ENCODE measurements at places on chromosomes 12 and 14.
A peak's percentile ranks its signal among the peaks of the same experiment; 100 is the strongest.

DNA sequence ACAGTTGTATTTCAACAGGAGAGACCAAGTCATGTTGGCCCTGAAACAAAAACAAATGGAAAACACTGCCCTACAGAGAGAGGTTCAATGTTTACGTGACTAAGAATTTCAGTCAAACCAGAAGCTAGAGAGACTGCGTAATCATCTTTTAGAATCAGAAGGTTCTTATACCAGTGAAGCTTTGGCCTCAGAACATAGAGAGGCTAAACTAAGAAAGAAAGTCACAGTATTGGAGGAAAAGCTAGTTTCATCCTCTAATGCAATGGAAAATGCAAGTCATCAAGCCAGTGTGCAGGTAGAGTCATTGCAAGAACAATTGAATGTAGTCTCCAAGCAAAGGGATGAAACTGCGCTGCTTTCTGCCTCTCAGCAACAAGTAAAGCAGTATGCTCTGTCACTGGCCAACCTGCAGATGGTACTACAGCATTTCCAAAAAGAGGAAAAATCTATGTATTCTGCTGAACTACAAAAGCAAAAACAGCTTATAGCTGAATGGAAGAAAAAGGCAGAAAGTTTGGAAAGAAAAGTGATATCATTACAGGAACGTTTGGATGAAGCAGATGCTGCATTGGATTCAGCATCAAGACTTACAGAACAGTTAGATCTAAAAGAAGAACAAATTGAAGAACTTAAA is 32.5 kb upstream of the NUAK1 start:
- peak; percentile 33 for DNase-seq

- no peak for DNase-seq
Observed at GRCh38 chr14:96511146-96511545, 9.0 kb downstream of the PAPOLA start.

GRCh38 chr12:68410018-68410660 is 78.0 kb upstream of the MDM1 start:
- no peak for DNase-seq

GRCh38 chr14:102532204-102532658 is 22.7 kb upstream of the ANKRD9 start:
- no peak for DNase-seq

- DNase-seq = no peak
Observed at GRCh38 chr14:21120686-21121085, 19.8 kb downstream of the TMEM253 start.

GRCh38 chr14:106318700-106319099 is 792.3 kb downstream of the TMEM121 start:
- peak; percentile 83 for DNase-seq

GRCh38 chr14:47543459-47543858 is 131.9 kb downstream of the MDGA2 start:
- DNase-seq = no peak

GRCh38 chr14:20857630-20858261 is 33.4 kb upstream of the RNASE3 start:
- peak; percentile 87 for DNase-seq

- no peak for DNase-seq
Observed at GRCh38 chr14:100629098-100629497, 41.9 kb upstream of the BEGAIN start.

DNA sequence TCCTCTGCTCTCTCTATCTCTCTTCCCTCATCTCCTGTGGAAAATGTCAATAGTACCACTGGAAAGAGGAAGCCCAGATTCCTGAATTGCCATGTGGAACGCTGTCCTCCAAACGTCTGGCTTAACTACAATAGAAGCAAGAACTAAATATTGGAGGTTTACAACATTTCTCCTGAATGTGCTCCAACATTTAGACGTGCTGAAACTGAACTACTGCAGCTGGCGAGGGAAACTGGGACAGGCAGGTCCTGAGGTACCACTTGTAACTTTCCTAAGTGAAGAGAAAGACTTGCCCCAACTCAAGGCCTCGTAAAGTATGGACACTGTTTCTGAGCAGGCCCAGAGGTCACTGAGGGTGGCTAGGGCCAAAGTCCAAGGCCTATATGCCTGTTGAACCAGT is 187.7 kb downstream of the NTF3 start:
- no peak for DNase-seq

DNA sequence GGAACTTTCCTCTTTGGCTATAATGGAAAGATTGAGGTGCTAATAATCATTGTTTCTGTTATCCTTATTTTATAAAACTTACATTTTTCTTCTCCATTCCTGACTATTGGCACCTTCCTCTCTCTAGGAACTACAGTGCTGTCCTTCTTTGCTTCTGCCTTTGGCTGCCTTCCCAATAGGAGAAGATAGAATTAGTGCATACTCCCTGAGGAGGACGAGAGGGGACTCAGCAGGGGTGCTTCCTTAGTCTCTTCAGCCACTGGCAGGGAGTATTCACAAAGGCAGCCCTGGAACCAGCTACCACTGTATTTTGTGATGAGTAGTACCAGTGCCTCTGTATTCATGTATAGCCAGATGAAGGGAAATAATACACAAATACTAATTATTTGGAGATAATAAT is 208.5 kb downstream of the FOXG1 start:
- DNase-seq = no peak

- no peak for DNase-seq
Observed at GRCh38 chr12:41141104-41141503, 47.0 kb upstream of the PDZRN4 start.

DNA sequence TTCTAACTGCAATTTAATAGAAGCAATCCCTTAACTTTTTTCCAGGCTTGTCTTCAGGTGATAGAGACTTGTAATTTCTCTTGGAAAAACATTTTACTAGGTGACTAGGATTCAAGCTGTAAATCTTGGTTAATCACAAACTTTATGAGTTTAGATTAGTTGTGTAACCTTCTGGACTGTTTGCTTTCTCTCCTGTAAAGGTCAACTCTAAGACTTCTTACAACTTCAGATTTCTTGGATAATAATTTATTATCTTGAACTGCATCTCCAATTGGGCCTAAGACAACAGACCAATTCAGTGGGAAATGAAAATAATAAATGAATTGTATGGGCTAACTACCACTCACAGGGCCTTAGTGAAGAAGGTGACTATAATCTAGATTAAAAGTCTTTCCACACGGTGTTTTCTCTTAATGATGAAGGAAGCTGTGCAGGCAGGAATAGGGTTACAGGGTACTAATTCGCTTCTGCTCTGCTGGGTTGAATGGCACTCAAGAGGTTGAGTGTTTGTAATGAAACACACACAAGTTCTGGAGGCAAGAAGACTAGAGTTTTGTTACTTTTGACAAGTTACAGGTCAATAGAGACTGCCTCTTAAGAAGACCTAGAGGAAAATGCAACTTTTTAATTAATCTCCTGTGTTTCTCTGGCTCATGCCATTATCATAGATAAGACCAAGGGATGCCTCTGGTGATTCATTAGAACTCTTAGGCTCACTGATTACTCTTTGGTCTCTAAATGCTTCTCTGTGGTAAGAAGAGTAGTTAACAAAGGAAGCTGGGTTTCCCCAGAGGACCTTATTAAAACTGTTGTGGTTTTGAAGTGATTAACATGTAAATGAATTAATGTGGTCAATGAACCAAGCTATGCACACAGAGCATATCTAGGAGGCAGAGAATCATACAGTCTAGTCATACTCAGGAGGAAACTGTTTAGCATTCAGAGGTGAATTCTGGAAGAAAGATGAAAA is 30.0 kb upstream of the OR4E1 start:
- no peak for DNase-seq

DNA sequence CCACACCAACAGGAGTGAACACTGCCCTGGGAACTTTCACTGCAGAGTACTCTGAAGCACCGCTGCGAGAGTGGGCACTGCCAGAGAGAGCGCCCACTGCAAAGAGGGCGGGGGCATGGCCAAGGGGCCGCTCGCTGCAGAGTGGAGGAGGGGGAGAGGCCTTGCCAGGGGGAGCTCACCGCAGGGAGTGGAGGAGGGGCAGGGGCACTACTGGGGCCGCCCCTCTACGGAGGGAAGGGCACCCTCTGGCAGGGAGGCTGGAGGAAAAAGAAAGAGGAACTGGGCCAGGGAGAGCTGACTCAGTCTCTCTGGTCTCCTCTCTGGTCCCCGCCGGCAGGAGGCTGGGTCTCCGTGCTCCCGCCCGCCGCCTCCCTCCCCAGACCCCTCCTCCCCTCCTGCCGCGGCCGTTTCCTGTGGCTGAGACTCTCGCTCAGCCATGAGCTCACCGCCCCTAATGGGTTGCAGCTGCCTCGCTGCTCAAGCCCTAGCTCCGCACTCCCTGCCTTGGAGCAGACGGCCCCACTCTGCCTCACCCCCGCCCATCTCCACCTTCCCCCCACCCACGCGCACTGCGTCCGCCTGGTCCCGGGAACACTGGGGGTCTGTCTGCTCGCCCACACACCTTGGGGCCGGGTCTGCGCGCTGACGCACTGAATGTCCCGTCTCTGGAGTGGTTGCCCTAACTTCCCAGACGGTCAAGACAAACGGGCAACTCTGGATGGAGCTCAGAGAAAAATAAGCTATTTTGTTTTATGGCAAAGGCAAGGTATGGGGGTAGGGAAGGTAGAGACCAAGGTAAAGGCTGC is 1.3 kb downstream of the ARHGEF40 start:
- peak; percentile 83 for DNase-seq

DNA sequence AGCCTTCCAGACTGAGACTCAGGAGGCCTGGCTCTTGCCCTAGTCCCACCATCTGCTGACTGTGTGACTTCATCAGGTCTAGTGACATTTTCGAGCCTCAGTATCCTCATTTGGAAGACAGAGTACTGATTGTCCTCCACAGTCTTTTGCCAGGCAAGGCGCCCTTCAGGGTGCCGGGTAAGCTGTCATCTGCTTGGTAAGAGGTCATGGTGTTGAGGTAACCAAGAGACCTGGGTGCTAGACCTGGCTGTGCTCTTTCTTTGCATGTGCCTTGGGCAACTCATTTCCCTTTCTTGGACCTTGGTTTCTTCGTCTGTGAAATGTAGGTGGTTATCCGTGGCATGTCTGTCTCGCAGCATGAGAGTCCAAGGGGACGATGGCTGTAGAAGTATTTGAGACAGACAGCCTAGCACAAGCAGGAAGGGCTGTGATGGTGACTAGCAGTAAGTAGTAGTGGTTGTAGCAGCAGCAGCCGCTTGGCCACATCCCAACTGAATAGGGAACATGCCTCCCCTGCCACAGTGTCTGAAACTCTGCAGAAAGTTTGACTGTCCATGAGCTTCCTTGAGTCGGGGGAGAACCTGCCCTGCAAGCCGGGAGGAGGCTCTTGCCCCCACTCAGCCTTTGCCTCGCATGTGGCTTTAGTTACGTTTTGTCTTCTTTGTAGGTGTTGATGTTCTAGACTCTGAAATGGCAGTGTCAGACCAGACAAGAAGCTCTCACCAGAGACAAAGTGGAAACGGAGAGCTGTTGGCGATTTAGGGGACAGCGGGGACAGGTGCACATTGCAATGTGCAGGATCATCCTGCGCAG is 40.3 kb downstream of the EVL start:
- peak; percentile 50 for DNase-seq

DNA sequence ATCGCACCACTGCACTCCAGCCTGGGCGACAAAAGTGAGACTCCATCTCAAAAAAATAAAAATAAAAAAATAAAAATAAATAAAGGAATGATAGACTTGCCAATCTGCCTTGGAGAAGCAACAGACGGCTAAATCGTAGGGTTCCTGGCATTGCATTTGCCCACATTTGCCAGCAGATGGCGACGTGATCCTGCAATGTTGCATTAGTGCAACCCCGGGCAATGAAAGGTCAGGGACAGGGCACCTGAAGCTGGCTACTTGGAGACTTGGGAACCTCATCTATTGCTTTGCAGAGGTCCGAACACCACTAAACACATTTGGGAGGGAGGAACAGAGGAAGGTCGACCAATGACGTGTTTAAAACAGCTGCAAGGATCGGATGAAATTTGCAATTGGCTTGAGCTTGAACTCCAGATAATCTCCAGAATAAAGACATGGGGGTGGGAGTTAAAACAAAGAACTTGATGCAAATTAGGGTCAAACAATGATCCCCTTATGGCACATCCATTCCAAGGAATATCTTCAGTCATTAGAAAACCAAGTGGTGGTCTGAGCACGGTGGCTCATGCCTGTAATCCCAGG is 34.6 kb downstream of the SPRING1 start:
- DNase-seq = peak; percentile 80

DNA sequence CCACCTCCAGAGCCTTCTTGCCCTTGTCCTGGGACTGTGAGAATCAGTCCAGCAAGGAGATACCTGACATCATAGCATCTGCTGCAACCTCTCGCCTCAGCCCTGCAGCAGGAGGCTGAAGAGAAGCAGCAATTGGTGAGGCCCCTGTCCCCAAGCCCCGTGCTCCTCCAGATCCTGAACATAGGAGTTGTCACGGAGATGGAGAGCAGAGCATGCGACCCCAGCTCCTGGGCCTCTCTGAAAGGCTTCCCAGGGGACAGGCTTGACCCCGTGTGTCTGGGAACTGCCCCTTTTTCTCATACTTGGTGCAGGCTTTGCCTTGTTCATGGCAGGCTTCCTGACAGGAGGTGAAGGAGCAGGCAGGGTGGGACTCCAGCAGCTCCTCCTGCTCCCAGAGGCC is 127.7 kb upstream of the PZP start:
- DNase-seq = no peak

DNA sequence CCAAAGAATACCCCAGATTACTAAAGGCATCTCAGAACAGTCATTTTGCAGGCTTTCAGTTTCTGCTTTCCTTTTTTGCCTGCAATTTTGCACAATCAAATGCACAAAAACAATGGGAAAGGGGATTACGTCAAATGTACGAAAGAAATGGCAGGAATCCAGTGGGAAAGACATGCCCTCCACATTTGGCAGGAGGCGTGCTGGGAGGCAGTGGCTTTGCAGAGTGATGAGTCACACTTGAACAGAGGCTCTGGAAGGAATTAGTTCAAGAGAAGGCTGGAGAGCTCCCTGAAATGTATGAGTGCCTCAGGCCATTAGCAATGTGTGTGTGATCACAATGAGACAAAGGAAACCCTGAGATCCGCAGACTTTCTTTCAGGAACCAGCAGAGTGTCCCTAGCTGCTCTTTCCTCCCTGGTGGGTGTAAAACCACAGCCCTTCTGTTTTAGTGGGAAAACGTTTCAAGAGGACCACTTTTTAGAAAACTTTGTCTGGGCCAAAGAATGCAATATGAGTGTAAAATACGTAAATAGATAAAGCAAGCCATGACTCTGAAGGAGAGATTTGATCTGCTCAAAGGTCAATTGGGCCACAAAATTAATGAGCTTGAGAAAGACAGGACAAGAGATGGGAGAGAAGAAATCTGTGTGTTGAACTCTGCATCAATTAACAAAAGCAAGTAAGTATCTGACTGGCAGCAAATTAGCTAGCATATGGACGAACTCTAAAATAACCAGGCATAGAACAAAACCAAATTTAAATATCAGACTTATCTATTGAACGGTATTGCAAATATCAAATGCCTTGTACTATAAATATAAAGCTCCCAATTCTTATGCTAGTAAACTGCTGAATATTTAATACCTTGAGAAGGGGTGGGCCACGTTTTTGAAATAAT is 155.4 kb upstream of the PDE3A start:
- DNase-seq = no peak

- DNase-seq = no peak
Observed at GRCh38 chr12:29616664-29617406, 119.3 kb upstream of the OVCH1 start.
